ENCODE measurements at places on chromosomes 5 and 9.

DNA sequence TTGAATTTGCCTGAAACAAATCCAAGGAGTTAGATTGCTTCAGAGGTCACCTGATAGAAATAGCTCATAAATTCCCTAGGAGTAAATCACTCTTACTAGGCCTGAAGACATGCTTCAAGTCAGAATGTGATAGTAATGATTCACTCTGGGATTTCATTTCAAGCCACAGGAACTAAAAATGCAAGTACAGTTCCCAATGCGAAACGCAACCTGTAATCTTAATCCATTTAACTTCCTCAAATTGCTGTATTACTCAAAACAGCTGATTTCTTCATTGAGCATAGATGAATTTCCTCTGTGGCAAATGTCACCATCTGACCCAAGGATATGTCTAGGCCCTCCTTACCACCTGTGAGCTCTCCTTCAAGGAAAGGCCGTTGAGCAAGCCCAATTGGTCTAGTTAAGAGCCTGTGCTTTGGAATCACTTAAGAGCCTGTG is 32.1 kb upstream of the IL6ST start:
- DNase-seq = no peak

- DNase-seq = no peak
Observed at GRCh38 chr9:134408939-134409737, 82.9 kb downstream of the RXRA start.

- DNase-seq = no peak
Observed at GRCh38 chr9:70448919-70449318, 34.5 kb upstream of the KLF9 start.

DNA sequence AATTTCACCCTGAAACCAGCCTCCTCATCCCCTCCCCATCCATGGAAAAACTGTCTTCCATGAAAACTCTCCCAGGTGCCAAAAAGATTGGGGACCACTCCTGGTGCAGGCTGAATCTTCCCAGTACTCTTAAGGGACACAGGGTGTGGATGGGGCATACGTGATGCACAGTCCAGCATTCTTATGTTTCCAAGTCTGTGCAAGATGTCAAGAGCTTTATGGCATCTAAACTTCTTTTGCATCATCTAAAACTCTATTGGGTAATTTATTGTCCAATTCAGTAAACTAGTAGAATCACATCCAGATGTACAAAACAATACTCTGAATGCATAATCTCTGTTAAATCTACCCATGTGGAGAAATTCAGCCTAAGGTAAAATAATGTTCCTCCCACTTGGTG is 9.3 kb upstream of the FGD3 start:
- no peak for DNase-seq

DNA sequence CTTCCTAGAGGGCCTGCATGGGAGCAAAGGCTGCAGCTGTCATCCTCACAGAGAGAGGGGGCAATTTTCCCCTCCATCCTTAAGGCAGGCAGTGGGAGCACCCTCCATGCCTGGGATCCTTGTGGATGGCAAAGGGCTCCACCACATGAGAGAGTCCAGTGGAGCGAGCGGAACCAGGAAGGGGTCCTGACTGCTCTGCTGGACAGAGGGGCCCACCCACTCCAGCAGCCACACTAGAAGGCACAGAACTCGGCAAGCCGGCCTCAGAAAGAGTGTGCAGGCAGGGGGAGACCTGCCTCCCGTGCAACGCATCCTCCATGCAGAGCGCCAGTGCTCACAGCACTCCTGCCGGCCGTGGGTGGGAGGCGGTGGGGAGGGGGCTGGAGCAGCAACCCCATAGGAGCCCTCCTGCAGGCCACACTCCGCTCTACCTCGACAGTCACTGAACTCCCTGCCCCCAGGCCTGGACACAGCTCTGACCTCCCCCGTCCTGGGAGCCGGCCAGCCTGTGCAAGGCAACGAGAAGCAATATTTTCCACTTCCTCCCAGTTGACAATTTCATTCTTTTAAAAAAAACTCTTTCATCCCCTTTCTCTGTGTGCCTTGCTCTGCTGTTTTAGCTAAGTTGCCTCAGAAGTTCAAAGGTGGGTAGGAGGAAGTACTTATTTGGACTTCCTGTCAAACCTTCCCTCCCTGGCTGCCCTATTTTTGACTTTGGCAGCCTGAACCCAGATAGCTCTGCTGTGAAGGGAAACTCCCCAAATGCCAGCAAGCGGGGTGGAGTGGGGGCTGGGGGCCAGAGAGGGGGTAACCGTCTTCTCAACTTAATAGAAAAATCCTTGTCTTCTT is 5.3 kb upstream of the LCP2 start:
- DNase-seq = peak; percentile 57

DNA sequence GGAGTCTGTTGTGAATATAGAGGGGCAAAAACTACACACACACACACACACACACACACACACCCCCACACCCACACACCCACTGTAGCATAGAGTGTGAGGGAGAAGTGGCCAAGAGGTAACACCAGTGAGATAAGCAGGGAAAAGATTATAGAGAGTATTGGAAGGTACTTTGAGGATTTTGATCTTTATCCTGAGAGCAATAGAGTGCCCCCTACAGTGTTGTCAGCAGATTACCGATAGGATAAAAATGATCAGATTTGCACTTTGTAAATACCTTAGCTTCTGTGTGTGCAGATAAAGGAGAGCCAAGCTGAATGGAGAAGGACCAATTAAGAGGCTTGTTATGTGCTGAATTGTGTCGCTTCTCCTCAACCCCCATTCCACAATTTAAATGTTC is 32.3 kb downstream of the ERCC6L2 start:
- DNase-seq = no peak

GRCh38 chr5:55691265-55692105 is 20.6 kb downstream of the SLC38A9 start:
- no peak for DNase-seq

DNA sequence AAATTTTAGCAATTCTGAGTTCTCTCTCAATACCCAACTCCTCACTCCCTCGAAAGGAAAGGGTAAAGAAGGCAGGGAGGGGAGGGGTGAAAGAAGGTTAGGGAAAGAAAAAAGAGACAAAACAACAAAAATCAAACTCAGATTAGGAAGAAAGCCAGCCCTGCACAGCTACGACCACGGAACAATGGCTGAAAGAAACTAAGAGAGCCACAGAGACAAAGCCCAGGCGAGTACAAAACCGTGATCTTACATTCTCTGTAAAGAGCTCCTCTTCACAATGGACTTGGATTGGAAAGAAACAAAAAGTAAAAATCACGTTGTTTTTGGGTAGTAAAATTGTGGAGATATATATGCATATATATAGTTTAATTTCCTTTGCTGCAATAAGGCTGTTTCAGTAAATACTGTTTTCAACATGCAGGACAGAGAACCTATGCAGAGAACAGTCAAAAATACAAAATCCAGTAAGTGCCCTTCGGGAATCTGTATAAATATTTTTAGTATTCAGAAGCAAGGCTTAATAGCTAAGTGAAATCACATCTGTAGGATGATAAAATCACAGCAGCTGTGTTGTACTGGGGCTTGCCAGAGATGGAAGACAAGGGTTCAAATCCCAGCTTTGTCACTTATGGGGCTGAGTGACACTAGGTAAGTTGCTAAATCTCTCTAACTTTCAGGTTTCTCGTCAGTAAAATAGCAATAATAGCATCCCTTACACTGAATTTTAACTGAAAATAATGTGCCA is 16.9 kb downstream of the PSMB7 start:
- no peak for DNase-seq

- DNase-seq = no peak
Observed at GRCh38 chr9:136949239-136949816, 2.7 kb upstream of the LCN12 start.

DNA sequence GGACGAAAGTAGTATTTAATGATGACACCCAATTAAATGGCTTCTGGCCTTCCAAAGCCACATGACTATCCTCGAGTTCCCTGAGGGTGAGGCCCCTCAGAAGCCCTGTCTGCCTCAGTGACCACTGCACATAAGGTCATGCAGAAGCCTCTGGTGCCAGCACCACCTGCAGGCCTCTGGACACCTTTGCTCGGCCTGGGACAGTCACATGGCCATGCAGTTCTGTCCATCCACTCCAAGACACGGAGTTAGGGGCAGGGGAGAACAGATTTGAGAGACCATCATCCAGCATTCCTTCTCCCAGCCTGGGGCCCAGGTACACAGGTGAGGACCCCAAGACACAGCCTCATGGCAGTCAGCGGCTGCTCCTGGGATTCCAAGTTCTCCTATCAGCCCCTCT is 145.0 kb downstream of the ROR2 start:
- DNase-seq = no peak

DNA sequence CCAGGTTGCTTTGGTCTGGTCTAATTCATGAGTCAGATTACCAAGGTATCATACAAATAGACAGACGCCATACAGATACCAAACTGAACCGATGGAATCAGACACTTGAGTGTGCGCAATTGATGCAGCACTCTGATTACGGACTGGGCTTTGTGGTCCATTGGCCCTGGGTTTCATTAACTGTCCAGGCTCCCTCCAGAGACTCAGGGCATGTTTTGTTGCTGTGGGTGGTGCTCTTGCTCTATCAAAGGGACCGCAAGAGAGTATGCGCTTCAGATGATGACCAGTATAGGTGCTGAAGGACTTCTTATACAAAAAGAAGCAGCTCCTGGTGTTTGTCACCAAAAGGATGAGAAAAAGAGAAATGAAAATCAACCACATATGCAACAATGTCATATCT is 36.9 kb upstream of the ANKRD55 start:
- no peak for DNase-seq

GRCh38 chr9:3525096-3525835 is 535 bp downstream of the RFX3 start:
- no peak for DNase-seq

GRCh38 chr5:177189416-177189815 is 55.8 kb downstream of the NSD1 start:
- no peak for DNase-seq

DNA sequence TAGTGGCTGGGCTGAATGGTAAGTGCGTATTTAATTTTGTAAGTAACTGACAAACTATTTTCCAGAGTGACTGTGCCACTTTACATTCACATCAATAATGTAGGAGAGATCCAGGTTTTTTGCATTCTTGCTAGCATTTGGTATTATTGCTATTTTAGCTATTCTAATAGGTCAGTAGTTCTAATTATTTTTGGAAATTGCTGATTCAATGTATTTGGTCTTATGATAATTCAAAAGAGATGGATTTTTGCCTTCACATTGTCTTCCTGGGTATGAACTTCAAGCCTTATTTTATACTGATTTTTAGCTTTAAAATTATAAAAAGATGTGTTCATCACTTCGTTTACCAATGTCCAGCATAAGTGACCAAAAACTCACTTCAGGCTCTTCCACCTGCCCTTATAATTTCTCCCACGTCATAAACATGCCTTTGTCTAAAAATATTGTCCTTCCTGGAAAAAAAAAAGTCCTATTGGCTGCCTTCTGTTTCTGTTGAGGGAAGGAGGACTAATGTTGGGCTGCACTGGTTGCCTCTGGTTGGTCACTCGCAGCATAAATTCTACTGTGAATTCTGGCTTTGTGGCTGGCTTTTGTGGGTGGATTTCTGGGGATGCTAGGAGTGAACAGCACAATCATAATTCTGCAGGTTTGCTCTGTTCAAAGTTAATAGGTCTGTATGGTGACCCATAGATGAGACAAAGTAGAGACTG is 15.2 kb downstream of the FOXD1 start:
- no peak for DNase-seq

- DNase-seq = no peak
Observed at GRCh38 chr5:137113939-137114338, 385.2 kb downstream of the SPOCK1 start.

DNA sequence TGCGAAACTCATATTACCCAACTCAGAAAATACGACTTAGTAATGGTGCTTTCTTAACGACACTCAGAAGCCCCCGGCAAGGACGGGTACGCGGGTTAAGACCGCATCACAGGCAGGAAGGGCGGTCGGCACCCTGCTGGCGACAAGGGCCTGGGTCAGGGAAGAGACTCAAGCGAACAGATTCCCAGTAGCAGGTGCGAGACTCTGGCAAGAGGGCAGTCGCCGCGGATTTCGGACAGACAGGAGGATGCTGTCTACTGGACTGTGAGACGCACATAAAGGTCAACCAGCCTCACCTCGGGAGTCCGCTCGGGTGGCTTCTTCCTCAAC is 398 bp downstream of the RAPGEF6 start:
- DNase-seq = peak; percentile 37

GRCh38 chr5:154603953-154604679 is 126.1 kb upstream of the HAND1 start:
- no peak for DNase-seq

DNA sequence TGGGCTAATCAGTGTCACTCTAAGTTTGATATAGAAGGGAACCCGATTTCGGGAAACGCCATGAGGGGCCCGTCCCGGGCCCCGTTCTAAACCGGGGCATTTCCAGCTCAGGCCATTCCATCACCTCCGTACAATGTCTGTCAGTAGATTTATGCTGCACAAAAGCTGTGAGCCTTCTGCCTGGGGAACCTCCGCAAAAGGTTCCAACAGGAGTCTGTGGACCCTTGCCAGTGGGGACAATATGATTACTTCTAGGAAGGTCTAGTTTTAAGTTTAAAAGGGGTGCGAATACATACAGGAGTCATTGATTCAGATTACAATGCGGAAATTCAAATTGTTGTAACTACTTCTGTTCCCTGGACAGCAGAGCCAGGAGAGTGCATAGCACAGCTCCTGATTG is 57.6 kb downstream of the RAPGEF1 start:
- DNase-seq = no peak

GRCh38 chr9:130430232-130430631 is 14.5 kb upstream of the ASS1 start:
- DNase-seq = no peak

GRCh38 chr5:174733091-174733690 is 8.8 kb downstream of the MSX2 start:
- DNase-seq = no peak

- DNase-seq = no peak
Observed at GRCh38 chr9:98465799-98466198, 210.3 kb upstream of the TBC1D2 start.

GRCh38 chr5:53333160-53333559 is 147.3 kb upstream of the FST start:
- DNase-seq = no peak

DNA sequence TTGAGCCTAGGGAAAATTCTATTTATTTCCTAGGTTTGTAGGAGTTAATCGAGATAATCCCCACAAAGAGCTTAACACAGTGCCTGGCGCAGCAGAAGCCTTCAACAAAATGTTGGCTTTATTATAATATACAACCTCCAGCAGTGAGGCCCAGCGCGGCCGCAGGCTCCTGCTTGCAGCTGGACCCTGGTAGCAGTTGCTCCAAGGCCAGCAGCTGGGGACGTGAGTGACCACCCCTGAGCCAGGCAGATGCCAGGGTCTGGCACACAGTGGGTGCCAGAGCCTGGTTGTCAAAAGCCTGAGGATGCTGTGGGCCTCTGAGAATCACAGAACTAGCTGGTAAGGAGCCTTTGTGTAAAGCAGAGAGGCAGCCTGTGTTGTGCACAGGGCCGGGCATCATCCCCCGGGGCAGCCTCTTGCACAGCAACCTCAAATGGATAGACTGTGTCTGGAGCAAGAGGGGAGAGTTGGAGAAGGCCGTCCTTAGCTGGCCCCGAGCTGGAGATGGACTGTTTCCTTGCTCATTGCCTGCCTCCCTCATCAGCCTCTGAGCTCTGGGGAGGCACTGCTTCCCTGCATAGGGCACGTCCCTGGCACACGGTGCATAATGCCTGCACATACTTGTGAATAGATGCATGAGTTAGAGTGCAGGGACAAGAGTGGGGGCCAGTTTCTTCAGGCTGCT is 17.3 kb downstream of the CSF1R start:
- no peak for DNase-seq
